WTC11 (cell line): ENCODE measurements at places on chromosomes 11 and 22.

DNA sequence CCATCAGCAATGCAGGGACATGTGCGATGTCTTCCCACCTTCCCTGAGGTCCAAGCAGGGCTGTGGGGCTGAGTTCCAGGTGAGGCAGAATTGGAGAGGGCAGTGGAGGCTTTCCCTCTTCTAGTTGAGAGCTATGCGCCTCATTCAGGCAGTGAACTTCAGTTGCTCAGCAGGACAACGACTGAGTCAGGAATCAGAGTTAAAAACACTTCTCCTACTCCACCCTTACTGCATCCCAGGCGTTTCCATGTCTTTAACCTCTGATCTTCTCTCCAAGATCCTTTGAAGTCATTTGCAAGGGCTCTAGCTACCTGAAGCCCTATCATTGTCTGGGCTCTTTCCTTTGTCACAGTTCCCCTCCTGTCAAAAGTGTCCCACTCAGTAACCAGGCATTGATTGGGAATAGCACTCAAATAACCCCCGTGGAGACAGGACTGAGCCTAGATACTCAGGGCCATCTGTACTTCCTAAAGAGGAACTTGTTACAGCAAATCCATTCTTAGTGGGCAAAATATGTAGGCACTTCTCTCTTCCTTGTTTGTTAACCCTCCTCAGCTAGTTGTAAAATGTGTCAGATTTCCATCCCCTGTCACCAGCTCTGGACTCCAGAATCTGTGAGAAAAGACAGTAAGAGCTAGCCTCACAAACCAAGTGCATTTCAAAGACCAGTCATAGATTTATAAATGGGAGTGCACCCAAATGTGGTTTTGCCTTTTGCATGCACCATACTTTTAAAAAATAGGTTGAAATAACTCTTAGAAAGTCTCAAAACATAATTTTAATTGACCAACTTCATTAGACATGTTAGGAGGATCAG lies 72.5 kb upstream of the MYO18B start:
- no peak for DNase-seq

GRCh38 chr11:66278363-66279091 lies 552 bp downstream of the CNIH2 start:
- DNase-seq: no peak

DNA sequence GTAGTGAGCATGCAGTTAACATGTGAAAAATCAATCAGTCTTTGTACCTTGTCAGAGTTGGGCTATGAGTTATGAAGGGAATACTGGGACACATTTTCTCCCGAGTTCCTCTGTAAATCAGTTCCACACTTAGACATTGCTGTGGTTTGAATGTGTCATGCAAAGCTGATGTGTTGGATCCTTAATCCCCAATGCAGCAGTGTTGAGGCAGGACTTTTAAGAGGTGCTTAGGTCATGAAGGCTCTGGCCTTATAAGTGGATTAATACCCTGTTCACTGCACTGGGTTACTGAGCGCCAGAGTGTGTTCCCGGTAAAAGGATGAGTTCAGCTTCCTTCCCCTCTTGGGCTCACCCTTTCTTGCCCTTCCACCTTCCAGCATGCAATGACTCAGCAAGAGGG lies 742.1 kb upstream of the TENM4 start:
- DNase-seq: no peak

DNA sequence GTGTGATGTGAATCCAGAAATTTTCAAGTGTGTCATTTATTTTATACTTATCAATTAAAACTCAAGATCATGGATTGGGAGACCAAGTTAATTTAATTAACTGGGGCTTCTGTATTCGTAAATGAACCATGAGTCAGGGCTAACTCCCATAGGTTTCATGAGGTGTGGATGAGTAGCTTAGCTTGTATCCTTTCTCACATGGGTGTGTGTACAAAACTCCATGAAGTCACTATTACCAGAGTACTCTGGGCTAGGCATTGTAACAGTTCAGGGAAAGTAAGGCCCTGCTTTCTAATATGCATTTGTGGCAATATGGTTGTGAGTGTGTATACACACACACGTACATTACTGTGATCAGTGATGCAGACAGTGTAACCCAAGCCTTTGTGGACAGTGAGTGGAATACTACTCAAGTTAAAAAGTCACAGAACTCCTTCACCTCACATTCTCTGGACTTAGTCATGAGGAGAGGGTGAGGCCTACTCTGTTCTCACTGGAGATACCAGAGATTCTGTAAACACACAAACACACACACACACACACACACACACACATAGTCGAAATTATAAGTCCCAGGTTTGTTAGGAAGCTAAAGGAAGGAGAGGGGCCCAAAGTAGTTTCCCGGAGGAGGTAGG lies 3.5 kb downstream of the CNTF start:
- DNase-seq: no peak

DNA sequence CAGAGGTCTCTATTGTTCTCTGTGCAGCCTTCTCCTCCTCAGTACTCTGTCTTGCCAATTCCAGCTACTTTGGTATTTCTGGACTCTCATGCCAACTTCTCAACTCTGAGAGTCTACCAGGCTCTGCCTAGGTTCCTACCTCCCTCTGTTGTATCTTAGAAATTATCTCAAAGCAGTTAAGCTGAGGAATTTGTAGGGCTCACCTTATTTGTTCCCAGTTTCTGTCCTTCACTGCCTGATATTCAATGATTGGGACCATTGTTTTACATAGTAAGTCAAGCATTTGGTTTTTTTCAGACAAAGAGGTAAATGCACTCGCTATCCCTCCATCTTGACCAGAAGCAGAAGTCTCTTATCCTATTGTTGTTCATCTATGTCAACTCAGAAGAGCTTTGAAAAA lies 205.0 kb upstream of the PGR start:
- no peak for DNase-seq

- DNase-seq: no peak
Observed at GRCh38 chr11:34305193-34305592, 52.6 kb downstream of the ABTB2 start.

DNA sequence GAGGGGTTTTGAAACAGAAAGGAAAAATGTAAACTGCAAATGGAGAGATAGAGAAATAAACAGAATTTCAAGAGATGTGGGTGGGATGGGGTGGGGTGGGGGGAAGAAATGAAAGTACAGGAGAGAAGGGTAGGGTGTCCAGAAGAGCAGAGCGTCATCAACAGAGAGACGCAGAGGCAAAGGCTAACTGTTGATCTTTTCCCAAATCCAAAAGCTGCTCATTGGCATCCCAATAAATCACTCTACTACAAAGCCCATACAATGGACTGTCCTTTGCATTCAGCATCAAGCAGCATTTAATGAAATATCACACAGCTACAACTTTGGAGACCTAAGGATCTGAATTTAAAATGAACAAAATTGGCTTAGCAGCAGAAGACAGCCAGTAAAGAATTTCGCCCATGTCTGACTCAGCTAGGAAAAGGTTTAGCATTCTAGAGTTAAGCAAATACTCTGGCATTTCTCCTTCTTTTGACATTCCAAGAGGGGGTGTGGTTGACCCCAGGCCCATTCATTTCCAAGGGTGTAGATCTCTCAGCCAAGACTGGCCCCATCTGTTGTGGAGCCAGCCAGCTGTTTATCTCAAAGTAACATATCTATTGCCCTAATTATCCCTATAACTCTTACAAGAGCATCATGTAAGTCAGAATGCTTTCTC lies 1.5 kb downstream of the RAB30 start:
- DNase-seq: peak; percentile 28

DNA sequence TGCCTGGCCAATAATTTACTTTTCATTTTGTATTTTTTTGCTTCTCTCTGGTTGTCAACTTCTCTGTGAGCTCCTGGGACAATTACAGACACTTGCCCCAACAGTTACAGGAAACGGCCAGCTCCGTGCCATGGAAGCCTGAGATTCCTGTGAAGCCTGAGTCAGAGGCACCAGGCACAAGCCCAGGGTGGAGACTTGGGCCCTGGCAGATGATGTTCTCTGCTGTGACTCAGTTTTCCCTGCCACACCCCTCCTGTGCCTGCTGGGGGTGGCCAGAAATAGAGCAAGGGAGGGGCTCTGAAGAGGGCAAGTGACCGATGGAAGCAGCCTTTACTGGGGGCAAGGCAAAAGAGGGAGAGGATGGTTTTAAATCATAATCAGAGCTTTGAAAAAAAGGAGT lies 4.9 kb downstream of the ATP5MGL start:
- no peak for DNase-seq
